Activated T-helper 2 cell treated with anti-CD3 and anti-CD28 coated beads, Interferon-gamma antibody, Interleukin-2, Interleukin-4, amounts not matched to agents 10 μg/mL and 5 μg/mL and 100 μg/mL, durations not matched to agents 14 hours and 24 hours and 36 hours (primary cell): ENCODE measurements at places on chromosomes 2 and 18. TPM values are rescaled to one million over a fixed set of nuclear protein-coding genes. Genes with fewer than 3 reads are reported as not detected.

- DNase-seq, result no peak
These were observed 166.5 kb downstream of the SEPTIN10 start for GRCh38 chr2:109447251-109447661.

SRD5A2 gene
- not detected in 2 replicates for total RNA-seq

DNA sequence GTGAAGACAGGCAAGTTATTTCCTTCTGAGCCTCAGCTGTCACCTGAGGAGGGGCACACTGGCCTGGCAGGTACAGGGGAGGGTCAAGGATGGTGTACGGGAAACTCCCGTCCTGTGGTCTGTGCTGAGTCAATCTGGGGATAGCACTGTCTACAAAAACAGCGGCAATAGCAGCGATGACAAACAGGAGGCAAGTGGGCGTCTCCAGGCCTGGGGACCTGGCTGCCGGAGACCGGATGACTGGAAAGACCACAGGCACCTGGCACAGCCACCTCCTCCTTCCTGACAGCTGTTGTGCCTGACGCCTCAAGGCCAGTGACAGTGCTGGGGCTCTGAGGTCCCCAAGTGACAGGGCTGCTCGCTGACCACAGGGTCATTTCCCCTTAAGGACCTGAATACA is 202.1 kb upstream of the HS6ST1 start:
- DNase-seq, result peak; percentile 57

- DNase-seq, result no peak
These were observed 8.1 kb downstream of the SP9 start for GRCh38 chr2:174342686-174343342.

DNA sequence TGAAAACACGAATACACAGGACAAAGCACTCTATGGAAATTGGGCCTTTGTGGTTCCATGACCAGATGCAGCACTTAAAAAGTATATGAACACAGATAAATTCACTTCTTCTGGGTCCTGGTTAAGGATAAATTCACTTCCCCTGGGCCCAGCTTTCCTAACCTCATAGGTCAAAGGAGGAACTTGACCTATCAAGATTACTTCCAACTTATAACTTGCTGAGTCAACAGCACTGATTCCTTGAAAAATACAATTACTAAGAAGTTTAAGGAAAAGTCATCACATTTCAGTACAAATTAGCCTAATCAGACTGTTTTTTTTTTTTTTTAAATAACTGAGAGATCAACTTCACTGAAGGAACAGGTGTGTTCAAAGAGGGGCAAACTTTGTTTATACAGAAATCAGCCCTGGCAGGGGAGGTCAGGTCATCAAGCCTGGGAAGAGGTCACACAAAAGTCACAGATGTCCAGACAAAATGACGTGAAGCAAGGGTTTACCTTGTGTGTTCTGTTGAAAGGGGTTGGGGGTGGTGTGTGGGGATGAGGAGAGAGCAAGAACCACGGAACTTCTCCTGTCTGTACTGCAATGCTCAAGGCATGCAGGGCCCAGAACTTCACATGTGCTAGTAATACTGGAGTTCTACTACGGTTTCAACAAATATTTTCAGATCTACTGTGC is 55.8 kb downstream of the PPP4R1 start:
- DNase-seq, result no peak

DNA sequence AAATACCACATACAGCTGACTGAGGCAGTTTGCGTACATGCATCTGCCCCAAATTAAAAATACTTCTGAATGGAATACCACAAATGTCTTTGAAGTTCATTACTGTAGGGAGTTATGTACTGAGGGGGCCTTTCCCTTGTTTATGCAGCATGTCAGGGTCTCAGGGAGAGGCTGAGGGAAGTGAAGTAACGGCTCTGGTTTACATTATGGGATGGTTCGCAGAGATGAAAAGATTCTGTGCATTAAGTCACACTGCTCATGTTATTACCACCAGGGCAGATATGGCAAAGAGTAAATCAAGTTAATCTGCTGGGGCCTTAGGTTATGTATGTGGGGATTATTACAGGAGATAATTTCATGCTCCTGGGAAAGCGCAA is 385.9 kb upstream of the RND3 start:
- DNase-seq, result no peak

GRCh38 chr2:164992818-164993217 is 37.5 kb upstream of the SLC38A11 start:
- peak; percentile 16 for DNase-seq

DNA sequence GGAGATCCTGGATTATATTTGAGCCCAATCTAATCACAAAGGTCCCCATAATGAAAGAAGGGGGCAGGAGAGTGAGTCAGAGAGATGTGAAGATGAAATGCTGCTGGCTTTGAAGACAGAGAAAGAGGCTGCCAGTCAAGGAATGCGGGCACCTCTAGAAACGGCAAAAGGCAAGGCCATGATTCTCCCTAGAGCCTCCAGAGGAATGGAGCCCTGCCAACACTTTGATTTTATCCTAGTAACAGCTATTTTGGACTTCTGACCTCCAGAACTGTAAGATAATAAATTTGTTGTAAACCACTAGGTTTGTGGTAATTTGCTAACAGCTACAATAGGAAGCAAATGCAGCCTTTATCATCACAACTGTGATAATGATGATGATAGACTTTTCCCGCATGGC is 32.9 kb downstream of the LBH start:
- DNase-seq, result no peak

DNA sequence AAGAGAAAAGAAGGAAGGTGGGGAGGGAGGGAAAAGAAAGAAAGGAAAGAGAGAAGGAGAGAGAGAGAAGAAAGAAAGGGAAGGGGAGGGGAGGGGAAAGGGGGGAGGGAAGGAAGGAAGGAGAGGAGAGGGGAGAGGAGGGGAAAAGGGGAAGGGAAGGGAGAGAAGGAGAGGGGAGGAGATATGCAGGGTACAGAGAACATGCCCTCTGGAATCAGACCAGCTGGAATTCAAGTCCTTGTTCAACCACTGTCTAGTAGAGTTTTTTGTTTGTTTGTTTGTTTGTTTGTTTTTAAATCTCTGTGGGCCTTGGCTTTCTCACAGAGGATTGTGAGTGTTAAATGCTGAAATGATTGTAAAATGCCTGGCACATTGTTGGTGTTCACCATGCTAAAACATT is 77.7 kb upstream of the FOSL2 start:
- no peak for DNase-seq

DNA sequence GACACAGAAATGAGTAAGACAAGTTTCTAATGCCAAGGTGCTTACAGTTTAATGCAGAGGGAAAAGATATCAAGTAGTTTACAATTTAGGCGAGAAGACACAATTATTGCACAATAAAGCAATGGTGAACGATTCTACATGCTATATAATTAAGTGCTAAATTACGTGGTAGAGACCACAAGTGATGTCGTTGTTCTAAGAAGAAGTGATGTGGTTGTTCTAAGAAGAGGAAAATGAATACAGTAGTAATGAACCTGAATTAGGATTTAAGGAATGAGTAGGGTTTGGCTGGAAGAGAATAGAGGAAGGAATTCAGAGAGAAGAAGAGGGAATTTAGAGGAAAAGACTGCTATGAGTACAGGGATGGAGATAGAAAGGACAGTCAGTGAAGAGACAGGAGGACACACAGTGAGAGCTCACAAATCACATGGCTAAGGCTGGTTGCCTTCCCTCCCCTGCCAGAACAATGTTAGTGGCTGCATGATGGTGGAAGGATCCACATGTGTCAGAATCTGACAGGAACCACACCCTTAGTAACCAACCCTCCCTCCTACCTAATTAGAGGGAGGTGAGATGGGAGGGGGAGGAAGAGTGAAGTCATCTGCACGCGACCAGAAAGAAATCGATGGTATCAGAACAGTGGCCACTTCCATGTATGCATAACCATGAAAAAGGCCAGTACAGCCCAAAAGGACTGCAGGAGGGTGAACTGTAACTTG is 44.7 kb downstream of the M1AP start:
- DNase-seq, result no peak

GRCh38 chr2:232336241-232336736 is 42.3 kb upstream of the ALPP start:
- no peak for DNase-seq

EGR4 gene
- total RNA-seq, result 0.46 and 0.53 TPM in 2 replicates

DNA sequence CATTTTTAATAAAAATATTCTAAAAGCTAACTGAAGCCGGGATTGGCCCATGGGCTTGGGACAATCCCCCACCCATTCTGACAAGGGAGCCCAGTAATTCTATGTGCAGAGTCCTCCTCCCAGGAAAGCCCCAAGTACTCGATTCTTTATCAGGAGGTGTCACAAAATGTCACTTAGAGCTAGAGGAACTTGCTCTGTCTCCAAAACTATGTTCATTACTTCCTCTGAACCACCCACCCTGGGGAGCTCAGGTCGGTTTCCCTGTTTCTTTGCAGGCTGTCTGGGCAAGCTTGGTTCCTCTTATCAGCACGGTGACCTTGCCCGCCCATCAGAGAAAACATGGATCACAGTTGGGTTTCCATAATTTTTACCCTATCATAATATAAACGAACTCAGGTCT is 430.6 kb upstream of the ID2 start:
- DNase-seq, result no peak

GRCh38 chr2:156434461-156435291 is 1.5 kb upstream of the GPD2 start:
- DNase-seq, result no peak

GRCh38 chr2:78993518-78994148 is 31.9 kb upstream of the REG3G start:
- DNase-seq, result no peak

- no peak for DNase-seq
These were observed 1.4 kb downstream of the CAD start for GRCh38 chr2:27218614-27219013.

GRCh38 chr2:129491308-129491707 is 488.2 kb upstream of the RAB6C start:
- no peak for DNase-seq

GRCh38 chr2:218081695-218082094 is 12.6 kb downstream of the RUFY4 start:
- no peak for DNase-seq

DNA sequence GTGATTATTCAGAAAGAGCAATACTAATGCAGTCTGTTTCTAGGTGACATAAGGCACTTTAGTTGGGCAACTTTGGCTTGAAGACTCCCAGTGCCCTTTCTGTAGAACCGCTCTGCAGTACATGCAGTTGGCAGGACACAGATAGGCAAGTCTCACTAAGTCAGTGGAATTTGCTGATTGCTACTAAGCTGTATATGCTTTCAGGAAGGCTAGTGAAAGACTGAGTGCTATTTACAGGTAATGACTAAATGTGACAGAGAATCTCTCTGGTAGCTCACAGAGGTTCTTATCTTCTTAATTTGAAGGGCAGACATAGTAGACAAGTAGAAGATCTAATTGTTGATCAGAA is 243.0 kb downstream of the WDPCP start:
- DNase-seq, result no peak

AKAIN1 gene
- total RNA-seq, result not detected in 2 replicates

IL1R2 gene
- total RNA-seq, result 0.97 and 1.8 TPM in 2 replicates

- no peak for DNase-seq
These were observed 17.1 kb downstream of the VSNL1 start for GRCh38 chr2:17557596-17557995.
